Kidney glomerular epithelial cell (primary cell): ENCODE measurements at places on chromosomes 1 and 21.

GRCh38 chr1:156677616-156678596 is 699 bp upstream of the NES start:
- DNase-seq = peak; percentile 51

DNA sequence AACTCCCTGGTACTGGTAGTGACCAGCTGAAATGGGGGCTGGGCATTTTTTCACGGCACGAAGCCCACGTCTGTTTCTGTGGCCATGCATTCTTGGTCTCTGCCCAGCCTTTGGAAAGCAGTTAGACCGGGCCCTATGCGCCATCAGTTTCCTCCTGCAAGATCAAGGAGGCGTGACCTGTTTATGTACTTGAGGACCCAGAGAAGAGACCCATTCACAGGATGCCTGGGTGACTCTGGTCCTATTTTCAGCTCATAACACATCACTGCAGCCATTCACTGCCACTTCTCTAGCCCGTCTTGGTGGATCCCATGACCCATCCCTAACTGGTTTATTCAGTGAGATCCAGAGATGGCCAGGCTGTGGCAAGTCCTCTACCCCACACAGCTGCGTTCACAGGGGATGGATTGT is 70.4 kb downstream of the SPSB1 start:
- DNase-seq = no peak

- no peak for DNase-seq
Measured at GRCh38 chr1:38608202-38608864, 251.2 kb downstream of the RRAGC start.

DNA sequence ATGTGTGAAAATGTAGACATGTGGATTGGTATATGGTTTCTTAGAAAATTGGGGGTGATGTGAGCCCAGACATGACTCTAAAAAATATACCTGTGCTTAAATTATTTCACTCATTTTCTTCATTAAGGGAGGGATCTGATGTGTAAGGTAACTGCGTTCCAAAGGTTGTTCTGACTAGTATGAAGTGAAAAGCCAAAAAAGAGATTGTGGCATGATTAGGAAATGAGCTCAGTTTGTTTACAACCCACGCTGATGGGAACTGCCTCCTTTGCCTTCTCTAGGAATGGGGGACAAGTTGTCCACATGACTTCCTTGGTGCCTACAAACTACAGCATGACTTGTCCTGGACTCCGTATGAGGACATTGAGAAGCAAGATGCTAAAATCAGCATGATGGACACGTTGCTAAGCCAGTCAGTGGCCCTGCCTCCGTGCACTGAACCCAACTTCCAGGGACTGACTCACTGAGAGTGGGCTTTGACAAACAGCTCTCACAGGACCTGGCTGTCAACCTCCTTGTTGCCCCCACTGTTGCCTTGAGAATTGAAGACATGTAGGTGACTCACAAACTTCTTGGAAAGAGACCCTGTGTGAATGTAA is 8.0 kb downstream of the C1orf50 start:
- no peak for DNase-seq

DNA sequence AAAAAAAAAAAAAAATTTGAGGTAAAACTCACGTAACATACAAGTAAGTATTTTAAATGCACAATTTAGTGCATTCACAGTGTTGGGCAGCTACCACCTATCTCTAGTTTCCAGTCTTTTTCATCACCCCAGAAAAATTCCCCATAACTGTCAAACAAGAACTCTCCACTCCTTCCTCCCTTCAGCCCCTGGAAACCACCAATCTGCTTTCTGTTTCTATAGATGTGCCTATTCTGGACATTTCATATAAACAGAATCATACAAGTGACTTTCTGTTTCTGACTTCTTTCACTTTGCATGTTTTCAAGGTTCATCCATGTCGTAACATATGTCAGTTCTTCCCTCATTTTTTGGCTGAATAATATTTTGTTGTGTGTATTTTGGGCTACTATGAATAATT is 24.9 kb upstream of the ETS2 start:
- no peak for DNase-seq

GRCh38 chr1:121519042-121519755 is 334.4 kb downstream of the SRGAP2C start:
- no peak for DNase-seq

DNA sequence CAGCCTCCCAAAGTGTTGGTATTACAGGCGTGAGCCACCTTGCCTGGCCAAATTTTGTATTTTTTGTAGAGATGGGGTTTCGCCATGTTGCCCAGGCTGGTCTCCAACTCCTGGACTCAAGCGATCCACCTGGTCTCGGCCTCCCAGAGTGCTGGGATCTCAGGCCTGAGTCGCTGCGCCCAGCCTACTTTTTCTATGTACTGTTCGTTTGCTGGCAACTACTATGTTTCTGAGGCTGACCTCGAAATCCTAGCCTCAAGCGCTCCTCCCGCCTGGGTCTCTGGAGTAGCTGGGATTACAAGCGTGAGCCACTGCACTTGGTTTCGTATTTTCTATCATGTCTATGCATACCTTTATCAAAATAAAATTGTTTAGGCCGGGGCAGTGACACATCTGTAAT is 675 bp upstream of the TEKT2 start:
- no peak for DNase-seq

DNA sequence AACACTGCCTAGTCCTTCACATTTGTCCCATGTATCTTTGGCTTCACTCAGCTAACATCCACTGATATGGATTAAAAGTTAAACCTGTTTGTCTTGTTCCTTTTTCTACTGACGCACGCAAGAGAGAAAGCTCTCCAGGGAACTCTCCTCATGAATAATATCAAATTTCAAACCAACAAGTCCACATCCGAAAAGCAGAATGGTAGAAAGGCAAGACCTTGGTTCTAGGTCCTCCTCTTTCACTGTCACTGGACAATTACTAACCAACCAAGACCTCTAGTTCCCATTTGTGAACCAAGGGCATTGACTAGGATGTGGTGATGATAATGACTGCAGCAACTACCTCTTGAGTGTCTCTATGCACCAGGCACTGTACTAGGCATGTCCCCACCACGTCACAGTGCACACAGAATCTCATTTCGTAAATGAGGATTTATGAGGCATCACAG is 8.4 kb downstream of the PLPP3 start:
- no peak for DNase-seq

- no peak for DNase-seq
Measured at GRCh38 chr1:94912263-94913184, 14.4 kb downstream of the CNN3 start.

GRCh38 chr1:58621391-58621790 is 44.3 kb upstream of the TACSTD2 start:
- DNase-seq = no peak

DNA sequence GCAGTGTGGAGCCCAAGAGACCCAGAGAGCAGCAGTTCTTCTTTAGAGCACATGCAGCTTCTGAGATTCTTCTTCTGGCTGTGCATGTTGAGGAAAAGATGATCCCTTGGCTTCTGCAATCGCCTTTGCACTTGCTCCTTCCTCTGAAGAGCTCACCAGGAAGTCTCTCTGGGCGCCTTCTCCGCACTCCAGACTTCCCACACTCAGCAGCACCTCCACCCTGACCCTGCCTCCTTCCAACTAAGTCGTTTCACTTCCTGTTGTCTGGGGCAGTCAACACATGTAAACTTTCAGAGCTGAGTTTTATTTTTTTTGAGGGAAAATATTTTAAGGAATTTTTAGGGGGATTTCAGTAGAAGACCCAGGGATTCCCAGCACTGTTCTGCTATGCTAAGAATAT is 73.4 kb upstream of the F3 start:
- DNase-seq = no peak

DNA sequence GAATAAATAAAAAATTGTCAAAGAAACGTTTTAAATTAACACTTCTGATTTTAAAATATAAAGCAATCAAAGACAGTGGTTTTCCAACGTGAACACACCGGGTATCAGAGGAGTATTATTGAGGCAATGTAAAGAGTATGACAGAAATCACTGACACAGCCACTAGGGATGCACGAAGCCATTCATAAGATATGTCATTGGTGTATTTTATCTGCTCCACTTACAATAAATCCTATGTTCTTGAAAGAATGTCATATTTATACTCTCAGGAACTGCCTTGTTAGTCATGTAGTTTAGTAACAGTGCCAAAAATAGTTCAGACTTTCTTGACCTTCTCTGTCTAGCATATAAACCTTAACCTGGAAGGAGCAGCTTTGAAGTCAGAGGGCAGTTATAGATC is 835.0 kb upstream of the NCAM2 start:
- no peak for DNase-seq

DNA sequence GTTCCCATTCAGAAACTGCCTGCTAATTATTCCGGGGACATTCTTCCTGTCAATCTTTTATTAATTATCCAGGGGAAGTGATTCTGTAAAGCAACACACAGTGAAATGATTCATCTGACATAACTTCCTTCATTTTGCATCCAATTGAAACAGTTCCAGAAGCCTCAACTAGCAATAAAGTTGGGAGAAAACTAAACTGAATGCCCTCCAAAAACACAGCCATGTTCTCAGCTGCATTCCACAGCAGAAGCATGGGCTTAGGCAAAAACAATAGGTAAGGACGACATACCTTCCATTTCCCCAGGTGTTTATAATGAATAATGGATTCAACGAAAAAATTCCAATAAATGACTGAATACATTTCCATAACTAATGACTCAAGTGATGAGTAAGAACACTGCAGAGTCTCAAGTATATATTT is 36.9 kb upstream of the TARBP1 start:
- DNase-seq = peak; percentile 67

DNA sequence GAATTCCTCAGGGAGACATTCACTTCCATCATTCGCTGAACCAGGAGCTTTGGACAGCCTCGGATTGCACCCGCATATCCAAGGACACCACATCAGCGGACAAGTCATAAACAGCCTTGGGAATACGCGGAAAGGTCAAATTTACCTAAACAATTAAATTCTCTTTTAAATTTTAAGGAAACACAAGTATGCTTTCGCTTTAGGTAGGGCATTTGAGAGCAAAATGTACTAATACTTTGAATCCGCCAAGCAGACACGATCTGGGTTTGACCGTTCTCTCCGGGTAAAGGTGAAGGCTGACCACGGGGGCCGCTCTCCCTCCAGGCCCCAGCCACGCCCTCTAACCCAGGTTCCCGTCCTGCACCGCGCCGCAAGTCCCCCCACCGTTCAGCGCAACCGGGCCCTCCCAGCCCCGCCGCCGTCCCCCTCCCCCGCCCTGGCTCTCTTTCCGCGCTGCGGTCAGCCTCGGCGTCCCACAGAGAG is 479 bp upstream of the ACADM start:
- peak; percentile 83 for DNase-seq

- peak; percentile 98 for DNase-seq
Measured at GRCh38 chr1:169572187-169572586, 14.1 kb downstream of the F5 start.

GRCh38 chr21:33070998-33071769 is 1.2 kb downstream of the OLIG1 start:
- no peak for DNase-seq

GRCh38 chr21:44958471-44959191 is 18.8 kb downstream of the SLX9 start:
- no peak for DNase-seq

- no peak for DNase-seq
Measured at GRCh38 chr1:116988908-116989307, 12.7 kb upstream of the CD101 start.

- DNase-seq = no peak
Measured at GRCh38 chr1:189374816-189375215, 1102.8 kb downstream of the BRINP3 start.

- DNase-seq = no peak
Measured at GRCh38 chr1:62037274-62037673, 157.4 kb upstream of the L1TD1 start.

- DNase-seq = no peak
Measured at GRCh38 chr1:224517171-224517570, 82.6 kb upstream of the WDR26 start.

DNA sequence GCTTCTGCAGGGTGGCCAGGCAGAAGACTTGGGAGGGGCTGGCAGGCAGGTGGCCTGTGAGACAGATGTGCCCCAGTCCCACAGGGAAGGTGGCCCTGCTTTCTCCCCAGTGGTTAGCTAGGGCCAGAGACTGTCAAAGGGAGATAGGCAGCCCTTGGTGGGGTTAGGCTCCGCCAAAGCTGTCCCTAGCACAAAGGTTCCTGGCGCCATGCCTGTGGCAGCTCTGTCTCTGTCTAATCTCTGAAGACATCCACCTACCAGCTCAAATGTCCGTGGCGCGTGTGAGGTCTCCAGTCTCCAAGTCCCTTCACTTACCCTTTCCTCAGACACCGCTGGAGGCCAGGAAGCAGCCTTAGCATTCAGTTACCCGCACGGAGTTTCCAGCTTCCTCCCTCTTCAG is 17.7 kb downstream of the TCP10L start:
- no peak for DNase-seq

DNA sequence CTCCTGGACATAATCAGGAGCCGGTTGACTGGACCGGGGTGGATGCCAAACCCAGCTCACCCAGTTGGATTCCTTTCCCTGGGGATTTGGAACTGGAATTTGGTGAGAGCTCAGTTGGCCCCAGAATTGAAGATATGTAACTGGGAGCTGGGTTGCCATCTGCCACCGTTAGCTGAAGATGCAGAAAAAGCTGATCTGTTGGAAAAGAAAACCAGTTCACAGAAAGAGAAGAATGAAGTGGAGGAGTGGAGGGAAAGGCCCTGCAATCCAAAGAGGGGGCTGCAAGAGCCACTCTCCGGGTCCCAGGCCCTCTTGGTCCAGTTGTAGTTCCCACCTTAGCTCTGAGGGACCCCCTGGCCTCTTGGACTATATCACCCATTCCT is 16.0 kb downstream of the TEX35 start:
- DNase-seq = no peak

DNA sequence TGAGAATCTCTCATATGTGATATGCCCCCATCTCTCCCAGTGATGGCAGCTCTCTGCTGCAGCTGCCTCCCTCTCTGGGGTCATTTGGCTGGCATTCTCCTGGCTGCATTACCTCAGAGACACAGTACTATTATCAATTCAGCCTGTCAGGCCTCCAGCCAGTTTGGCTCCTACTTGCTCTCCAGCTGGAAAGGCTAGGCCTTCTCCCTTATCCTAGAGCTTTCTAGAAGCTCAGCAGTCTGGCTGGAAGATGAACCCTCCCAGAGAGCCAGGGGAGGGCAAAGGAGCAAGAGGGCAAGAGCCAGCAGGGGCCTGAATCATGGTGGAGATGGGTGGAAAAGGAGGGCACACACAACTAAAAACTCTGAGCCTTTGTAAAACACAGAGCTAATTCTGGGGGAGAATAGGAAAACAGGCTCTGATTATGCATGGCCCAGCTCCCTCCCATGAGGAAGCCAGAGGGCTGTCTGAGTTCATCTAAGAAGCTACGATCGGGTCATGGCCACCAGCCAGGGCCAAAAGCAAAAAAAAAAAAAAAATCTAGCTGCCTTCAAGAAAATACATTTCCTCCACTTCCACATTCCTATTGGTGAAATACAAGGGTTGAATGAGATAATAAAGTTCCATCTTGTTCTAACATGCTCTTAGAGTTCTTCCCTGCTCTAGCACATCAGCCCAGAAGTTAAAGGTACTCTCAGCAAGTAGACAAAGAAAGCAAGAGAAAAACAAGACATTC is 8.8 kb downstream of the LAMB3 start:
- no peak for DNase-seq

- no peak for DNase-seq
Measured at GRCh38 chr1:203672346-203672745, 45.7 kb downstream of the ATP2B4 start.
